ENCODE measurements at places on chromosomes 7 and 10.

GRCh38 chr7:117907049-117907640, 33.9 kb upstream of the CTTNBP2 start:
- no peak for DNase-seq

GRCh38 chr10:116132780-116133399, 140.1 kb downstream of the GFRA1 start:
- no peak for DNase-seq

- DNase-seq, result no peak
These were observed 74.8 kb upstream of the HDAC9 start for GRCh38 chr7:18420748-18421147.

DNA sequence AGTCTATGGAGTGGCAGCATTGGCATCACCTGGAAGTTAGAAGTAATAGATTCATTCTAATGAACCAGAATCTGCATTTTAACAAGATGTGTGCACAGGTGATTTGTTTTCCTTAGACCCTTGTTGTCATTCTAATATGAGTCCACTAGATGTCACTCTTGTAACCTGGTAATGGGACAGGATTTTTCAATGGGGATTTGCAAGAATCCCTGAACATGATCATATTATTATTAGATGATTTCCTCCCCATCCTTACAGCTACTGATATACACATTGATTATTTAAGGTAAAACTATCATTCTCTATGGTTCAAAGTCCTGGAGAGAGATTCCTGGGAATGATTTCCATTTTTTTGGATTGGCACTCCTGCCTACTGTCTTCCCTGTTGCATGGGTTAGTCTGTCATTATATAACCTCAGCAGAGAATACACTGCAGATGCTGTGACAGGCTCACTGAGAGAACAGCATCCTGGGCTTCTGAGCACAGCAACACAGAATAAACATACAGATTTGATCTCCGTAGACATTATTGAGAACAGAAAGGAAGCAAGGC, 194.9 kb downstream of the SUGCT start:
- peak; percentile 19 for DNase-seq

GRCh38 chr7:96097835-96098234, 224.1 kb downstream of the SLC25A13 start:
- no peak for DNase-seq

GRCh38 chr7:129556607-129557133, 54.3 kb downstream of the SMKR1 start:
- DNase-seq, result no peak

- DNase-seq, result no peak
These were observed 146.3 kb downstream of the GPR85 start for GRCh38 chr7:112940314-112940732.

DNA sequence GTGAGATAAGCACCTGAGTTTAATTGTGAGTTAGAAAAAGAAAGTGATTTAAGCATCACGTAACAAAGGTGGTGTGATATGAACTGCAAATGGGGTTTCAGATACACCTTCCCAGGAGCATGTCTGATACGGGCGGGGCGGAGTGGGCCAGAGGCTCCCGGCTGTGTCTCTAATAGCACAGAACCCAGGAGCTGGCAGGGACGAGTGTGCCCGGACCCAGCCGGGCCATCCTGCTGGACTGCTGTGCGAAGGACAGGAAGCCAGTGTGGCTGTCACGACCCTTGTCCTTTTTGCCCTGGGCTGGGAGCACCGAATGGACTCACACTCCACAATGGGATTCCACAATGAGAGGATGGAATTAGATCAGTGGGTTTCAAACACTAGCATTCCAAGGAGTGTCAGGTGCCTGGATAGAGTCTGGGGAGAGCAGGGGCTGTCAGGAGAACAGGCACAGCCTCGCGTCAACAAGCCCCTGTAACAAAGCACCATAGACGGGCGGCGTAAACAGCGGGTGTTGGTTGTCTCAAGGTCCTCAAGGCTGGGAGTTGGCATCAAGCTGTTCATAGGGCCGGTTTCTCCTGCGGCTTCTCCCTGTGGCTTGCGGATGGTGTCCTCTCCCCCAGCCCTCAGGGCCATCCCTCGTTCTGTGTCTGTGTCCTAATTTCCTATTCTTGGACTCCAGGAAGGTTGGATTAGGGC, 242.6 kb upstream of the PITRM1 start:
- DNase-seq, result no peak

- no peak for DNase-seq
These were observed 3.0 kb downstream of the KMT2E start for GRCh38 chr7:105016709-105017656.

- DNase-seq, result no peak
These were observed at the start of gene PRSS37 for GRCh38 chr7:141841385-141841784. Gene PRSS37, minus strand, starts transcription at chr7:141841485. Its CDS starts 436 bp downstream, at chr7:141841049.

GRCh38 chr7:53095731-53096501, 60.5 kb downstream of the POM121L12 start:
- DNase-seq, result no peak

- DNase-seq, result no peak
These were observed 138.6 kb upstream of the GRB10 start for GRCh38 chr7:50921114-50921813.

- peak; percentile 36 for DNase-seq
These were observed 177.9 kb upstream of the PLXDC2 start for GRCh38 chr10:19638182-19638895.

DNA sequence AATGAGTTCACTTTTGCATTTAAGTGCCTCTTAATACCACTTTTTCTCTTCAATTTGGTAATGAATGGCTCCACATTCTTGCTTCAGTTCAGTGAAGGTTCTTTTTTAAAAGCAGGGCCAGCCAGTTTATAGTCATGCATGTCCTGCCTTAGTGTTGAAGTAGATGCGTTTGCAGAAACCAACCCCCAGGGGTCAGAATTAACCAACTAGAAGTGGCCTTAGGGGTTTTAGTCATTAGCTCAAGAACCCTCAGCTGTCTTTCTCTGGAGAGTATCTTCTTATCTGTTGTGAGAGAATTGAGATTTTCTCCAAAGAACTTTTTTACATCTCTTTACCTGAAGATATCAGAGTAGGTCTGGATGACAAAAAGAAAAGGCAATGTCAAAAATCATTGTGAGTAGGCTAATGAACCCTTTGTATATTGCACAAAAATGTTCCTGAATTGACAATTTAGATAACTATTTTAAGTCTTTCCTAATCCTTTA, 82.2 kb downstream of the PIK3CG start:
- DNase-seq, result peak; percentile 51

GRCh38 chr10:12042409-12042796, 206 bp downstream of the UPF2 start:
- peak; percentile 80 for DNase-seq

DNA sequence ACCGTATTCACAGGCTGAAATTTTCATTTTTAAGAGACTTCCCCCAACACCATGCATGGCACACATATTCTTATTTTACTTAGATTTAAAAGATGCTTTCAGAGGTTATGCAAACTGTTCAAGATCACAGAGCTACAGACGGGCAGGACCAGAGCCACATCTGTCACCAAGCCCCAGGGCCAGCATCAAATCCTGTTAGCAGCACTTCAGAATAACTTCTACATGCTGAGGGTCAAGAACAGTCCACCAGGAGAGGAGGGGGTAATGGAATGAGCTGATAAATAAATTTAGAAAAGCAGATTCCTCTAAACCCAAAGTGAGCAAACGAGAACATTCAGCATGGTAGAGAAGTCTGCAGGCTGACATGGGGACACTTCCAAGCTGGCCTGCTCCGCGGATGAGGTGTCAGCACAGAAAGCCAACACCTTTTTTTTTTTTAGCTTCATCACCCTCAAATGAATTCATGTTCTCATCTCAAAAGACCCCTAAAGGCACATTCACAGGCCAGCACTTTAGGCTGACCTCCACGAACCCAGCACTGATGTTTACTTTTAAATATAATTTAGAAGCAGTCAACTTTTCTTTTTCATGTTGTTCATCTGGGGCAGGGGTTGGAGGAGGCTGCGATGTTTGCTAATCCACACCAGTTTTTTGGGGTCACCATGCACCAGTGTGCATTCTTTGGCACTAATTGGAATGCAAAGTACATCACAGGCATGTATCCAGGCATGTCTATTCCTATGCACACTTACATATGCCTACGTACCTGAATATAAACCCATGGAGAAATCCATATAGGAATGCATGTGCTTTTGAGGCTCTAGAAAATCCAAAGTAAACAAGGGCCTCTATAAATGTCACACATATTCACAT, 249.0 kb downstream of the TNS3 start:
- no peak for DNase-seq

DNA sequence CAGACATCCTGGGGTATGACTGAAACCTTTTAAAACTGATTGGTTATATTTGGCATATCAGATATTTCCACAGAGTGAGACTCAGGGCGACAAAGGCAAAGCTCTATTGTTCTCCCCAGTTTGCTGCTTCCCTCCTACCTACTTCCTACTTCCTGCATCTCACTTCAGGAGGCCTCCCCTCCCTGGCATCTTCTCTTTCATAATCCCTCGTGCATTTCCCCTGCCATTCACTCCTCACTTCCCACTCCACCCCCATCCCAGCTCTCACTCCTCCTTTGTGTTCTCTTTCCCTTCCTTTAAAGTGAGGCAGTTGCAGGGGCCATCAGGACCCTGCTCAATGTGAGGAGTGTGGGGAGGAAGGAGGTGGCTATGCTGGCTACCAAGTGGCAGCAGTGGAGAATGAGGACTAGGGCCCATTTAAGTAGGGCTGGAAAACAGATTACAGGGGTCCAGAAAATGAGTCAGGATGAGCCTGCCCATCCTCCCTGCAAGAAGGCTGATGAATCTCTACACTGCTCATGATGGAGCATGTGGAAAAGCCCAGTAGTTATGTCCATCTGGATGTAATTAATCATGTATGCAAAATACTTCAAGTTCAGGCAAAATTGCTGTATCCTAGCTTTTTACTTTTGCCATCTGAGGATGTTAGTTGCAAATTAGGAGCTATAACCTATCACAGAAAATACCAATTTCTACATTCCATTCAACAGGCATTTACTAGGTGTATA, 311.8 kb upstream of the IMMP2L start:
- DNase-seq, result no peak

DNA sequence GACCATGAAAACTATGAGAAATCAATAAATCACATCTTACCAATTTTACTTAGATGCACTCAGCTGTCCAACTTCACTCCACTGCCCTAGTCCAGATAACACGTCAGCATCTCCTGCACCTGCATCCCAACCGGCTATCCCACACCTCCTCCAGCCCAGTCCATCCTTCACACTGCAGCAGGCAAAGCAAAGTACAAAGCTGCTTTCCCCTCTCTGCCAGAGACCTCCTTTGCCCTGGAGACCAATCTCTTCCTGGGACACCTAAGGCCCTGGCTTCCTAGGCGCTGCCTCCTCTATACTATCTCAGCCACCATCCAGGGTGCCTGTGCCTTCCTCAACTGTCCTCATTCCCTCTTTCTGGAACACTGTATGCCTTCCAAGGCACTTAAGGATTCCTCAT, 90.3 kb upstream of the DDC start:
- no peak for DNase-seq

- no peak for DNase-seq
These were observed 7.1 kb upstream of the WDR86 start for GRCh38 chr7:151416941-151417315.

GRCh38 chr10:51433949-51434475, 265.4 kb downstream of the CSTF2T start:
- DNase-seq, result no peak

All from right hindlimb (tissue), 1 donor.